ENCODE measurements at places on chromosomes 5 and 9.
A peak's percentile ranks its signal among the peaks of the same experiment; 100 is the strongest.

DNA sequence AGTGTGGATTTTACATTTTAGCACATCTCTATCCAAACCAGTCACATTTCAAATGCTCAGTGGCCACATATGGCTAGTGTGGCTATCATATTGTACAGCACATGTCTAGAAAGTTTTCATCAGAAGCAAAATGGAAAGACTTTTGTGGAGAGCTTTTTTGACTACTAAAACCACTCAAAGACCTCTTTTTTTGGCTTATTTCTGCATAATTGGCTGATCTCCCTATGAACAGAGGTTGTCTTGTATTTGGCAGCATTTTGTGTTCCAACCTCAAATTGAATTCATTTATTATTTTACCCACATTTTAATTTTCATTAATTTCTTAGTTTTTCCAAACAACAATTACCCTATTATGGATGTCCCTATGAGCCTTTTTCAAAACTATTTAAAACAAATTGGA is 395.7 kb downstream of the TLE1 start:
- DNase-seq = no peak

- peak; percentile 56 for DNase-seq
Observed at GRCh38 chr5:157574456-157575380, 857 bp downstream of the ADAM19 start.

- DNase-seq = peak; percentile 50
Observed at GRCh38 chr9:124754289-124754688, 16.8 kb downstream of the NR6A1 start.

DNA sequence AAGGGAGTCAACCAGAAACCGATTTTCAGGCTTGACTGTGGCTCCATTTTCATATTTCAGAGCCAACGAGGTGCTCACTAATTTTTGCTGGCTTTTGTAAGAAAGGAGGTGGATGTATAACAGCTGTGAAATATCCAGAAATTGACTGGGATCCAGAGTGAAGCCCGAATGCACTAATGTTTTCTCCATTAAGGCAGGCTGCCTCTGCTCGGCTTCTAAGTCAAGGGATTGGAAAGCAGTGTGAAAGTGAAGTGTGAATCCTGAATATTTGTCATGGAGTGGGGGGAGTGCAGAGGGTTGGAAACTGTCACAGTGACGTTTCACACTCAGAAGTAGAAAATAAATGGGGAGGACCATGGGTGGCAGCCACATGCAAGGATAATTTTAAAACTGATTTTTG is 237.4 kb downstream of the GOLPH3 start:
- no peak for DNase-seq

DNA sequence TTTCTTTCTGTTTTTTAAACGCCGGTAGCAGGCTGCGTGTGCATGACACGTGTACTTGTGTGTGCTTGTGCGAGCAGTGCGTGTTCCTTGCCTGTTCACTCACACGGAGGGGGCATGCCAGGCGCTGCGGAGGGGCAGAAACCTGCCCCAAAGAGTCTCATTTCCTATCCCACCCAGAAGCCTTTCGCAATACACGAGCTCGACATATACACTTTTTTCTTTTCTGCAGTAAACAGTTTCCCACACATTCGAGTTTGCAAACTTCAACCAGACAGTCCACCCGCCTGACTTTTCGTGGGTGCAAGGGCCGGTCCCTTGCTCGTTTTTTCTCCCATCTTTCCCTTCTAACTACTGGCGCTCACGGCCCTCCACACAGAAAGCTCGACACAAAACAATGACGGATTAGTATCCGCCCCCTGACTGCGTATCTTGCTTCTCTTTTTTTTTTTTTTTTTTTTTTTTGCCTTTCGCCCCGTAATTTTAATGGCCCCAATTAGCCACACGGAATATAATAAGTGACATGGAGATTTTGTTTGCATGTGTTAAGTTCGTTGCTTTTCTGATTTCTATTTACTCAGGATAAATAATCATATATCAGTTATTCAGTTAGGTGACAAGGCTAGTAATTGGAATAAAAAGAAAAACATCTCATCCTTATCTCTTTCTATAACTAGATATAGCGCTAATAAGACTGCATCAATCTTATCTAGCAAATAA is 5.3 kb upstream of the OTP start:
- DNase-seq = no peak

- DNase-seq = peak; percentile 97
Observed at GRCh38 chr9:86721843-86722705, 225.2 kb downstream of the GAS1 start.

DNA sequence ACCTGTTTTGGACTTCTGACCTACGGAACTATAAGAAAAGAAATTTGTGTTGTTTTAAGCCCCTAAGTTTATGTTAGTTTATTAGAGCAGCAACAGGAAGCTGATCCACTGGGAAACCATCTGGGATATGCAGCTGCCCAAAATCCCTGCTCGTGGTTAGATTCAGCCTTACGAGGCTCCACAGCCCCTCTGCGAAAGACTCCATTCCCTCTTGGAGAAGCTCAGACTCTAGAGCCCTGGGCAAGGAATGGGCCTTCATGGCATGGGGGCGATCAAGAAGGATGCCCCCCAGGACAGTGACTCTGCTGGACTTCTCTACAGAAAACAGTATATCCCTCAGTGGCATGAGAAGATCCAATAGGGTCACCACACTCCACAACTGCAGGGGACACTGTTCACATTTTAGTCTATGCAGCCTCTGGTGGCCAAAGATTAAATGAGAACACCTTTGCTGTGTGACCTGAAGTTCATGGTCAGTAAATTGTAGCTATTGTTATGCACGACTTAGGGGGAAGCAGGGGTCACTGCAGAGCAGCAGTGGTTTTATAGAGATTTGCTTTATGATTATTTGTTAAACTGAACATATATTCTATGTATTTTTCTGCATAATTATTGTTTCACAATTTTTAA is 21.1 kb downstream of the IRF1 start:
- peak; percentile 56 for DNase-seq

GRCh38 chr5:78182838-78183237 is 111.7 kb downstream of the AP3B1 start:
- no peak for DNase-seq

DNA sequence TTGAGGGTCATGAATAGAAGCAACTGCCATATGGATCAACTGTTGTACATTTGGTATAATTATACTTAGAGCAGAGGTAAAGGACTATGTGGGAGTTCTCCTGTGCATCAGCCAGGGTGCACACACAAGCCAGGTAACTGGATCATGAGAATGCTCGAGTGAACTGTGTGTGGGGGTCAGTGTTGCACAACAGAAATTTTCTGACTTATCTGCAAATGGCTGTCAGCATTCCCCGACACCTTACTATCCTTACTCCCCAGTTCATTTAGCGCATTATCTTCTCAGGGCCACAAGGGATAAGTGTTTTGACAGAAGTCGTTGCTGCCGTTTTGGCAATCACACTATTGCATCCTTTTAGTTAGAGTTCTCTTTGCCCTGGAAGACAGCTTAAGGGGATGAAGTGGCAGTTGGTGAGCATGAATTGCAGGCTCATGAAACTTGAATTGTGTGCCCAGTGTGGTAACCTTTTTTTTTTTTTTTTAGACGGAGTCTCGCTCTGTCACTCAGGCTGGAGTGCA is 1.7 kb downstream of the CANX start:
- DNase-seq = no peak

- DNase-seq = peak; percentile 92
Observed at GRCh38 chr5:55159763-55160492, at the start of gene GPX8. GPX8 (plus strand) TSS chr5:55160171; CDS start chr5:55160193, 22 bp downstream.
